ENCODE measurements at places on chromosomes 1 and 21.

DNA sequence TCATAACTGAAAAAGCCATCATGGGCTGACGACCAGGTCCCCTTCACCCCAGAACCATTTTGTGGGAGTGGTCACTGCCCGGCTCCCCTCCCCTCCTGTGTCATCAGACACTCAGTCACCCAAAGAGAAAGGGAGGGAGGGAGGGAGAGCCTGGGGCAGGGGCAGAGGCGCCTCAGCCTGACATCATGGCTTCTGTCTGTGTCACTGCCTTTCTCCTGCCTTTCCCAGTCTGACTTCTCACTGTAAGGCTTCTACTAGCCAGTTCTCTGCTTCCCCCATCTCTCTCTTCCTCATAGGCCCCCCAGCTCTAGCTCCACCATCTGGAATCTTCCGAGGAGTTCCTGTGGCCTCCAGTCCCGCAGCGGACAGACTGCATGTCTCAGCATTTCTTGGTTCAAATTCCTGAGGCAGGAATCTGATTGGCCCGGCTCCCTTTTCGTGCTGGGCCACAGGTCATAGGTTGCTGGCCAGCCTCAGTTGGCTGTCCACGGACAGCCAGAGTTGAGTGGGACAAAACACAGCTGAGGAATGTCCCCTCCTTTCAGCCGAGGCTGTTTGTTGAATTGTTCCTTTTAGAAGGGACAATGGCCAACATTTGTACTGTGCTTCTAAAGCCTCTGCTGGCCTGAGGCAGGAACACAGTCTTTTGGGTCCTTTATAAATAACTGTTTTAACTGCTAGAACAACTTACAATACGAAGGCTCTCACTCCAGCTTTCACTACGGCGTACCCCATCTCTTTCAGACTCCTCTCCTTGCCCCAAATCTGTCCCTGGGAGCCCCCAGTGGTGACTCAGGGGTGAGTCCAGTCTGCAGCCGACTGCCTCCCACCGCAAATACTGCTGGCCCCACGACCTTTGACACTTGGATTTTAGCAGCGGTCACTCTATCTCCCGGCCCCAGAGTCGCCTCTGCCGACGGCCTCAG lies 18.7 kb upstream of the KANK4 start:
- no peak for DNase-seq

DNA sequence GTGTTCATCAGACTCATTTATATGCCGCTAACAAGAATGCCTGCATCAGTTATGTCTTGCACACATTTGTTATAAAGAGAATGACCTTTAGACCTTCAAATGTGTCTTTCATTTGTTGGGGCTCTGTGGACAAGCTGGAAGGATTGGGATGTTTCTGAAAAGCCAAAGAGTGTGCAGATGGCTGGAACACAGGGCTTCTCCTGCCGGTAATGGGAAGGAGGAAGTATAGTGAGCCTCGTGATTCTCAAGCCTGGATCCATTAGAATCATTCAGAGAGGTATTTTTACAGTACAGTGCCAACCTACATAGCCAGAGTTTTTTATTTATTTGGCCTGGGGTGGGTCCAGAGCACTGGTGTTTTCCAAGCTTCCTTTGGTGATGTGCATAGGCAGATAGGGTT lies 40.6 kb upstream of the ATP1A1 start:
- no peak for DNase-seq

- peak; percentile 77 for DNase-seq
Measured at GRCh38 chr21:45292399-45293219, 4.9 kb upstream of the POFUT2 start.

DNA sequence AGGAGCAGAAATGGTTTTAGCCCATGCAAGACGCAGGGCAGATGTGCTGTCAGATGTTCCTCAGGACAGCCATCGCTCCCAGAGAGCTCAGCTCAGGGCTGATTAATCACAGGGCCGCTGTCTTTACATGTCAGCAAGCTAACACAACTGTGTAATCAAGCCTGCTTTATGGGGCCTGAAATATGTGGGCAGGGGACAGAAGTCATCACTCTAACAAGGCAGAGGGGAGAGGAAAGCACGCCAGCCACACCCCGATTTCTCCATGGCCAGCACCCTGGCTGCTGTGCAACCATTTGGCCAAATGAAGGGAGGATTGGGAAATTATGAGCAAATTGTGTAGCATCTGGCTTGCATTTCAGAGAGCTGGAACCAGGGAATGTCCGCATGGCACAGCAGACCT lies 368.8 kb downstream of the NPHP4 start:
- DNase-seq = no peak

GRCh38 chr1:193322211-193322610 lies 135.8 kb upstream of the B3GALT2 start:
- no peak for DNase-seq

DNA sequence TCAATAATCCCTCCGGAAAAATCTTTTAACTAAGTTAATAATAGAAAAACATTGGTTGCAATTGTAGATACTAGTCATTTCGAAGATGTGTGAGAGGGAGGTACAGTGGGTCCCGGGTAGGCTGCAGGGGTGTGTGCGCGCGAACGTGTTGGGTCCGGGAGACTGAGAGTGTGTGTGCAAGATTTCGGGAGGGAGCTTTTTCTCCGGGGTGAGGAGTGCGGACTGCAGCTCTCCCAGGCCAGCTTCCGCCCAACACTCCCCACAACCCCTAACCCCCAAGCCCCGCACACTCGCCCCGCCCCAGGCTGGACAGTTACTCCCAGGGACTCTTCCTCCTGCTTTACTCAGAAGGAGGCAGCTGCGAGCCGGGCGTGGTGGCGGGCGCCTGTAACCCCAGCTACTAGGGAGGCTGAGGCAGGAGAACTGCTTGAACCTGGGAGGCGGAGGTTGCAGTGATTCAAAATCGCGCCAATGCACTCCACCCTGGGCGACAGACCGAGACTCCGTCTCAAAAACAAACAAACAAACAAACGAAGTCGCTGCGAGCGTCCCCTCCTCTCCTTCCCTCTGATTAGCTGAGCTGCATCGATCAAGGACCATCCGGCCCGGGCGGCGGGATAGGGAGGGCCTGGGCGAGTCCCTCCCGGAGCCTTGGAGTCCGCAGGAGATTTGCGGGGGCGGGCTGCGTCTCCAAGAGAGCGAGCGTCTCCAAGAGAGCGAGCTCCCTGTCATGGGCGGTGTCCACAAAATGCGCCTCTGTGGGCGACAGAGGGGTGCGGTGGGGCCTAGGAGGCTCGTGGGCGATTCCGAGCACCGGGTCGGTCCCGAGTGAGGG lies 28.3 kb upstream of the PPM1J start:
- no peak for DNase-seq

DNA sequence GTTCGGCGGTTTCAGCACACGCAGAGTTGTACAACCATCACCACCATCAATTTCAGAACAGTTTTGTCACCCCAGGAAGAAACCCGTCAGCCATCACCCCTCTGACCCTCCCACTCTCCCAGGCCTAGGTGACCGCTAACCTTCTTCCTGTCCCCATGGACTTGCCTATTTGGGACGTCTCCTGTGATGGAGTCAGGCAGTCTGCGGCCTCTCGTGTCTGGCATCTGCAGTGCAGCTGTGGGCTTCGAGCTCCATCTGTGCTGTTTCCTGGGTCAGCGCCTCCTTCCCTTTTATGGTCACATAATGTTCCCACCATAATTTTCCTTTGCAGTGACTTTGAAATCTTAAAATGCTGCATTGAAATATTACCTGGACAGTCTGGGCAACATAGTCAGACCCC lies 24.4 kb downstream of the SLC45A1 start:
- DNase-seq = peak; percentile 38

- no peak for DNase-seq
Measured at GRCh38 chr1:168053681-168054080, 83.0 kb downstream of the GPR161 start.

- DNase-seq = no peak
Measured at GRCh38 chr1:9422911-9423505, 116.3 kb upstream of the SLC25A33 start.

DNA sequence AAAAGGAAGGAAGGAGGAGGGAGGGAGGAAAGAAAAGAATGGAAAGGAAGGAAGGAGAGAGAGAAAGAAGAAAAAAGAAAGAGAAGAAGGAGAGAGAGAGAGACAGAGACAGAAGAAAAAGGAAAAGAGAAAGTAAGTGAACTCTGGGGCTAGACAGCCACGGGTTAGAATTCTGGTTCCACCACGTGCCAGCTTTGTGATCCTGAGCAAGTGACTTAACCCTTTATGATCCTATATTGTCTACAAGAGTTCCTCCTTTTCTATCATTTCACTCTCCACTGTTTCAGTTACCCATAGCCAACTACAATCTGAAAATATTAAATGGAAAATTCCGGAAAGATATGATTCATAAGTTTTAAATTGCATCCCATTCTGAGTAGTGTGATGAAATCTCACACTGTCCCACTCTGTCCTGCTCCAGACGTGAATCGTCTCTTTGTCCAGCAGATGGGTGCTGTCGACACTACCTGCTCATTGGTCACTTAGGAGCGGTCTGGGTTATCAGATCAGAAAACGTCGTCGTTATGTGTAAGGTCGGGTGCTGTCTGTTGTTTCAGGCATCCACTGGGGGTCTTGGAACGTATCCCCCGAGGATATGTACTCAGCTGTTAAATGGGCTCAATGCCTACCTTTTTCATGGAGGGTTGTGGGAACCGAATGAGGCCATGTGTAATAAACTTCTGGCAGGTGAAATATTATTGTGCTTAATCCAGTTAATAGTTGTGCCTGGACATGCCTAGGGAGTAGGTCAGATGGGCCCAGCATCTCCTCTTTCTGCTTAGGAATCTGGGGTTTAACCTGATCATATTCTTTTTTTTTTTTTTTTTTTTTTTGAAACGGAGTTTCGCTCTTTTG lies 19.1 kb downstream of the TMEM51 start:
- no peak for DNase-seq

DNA sequence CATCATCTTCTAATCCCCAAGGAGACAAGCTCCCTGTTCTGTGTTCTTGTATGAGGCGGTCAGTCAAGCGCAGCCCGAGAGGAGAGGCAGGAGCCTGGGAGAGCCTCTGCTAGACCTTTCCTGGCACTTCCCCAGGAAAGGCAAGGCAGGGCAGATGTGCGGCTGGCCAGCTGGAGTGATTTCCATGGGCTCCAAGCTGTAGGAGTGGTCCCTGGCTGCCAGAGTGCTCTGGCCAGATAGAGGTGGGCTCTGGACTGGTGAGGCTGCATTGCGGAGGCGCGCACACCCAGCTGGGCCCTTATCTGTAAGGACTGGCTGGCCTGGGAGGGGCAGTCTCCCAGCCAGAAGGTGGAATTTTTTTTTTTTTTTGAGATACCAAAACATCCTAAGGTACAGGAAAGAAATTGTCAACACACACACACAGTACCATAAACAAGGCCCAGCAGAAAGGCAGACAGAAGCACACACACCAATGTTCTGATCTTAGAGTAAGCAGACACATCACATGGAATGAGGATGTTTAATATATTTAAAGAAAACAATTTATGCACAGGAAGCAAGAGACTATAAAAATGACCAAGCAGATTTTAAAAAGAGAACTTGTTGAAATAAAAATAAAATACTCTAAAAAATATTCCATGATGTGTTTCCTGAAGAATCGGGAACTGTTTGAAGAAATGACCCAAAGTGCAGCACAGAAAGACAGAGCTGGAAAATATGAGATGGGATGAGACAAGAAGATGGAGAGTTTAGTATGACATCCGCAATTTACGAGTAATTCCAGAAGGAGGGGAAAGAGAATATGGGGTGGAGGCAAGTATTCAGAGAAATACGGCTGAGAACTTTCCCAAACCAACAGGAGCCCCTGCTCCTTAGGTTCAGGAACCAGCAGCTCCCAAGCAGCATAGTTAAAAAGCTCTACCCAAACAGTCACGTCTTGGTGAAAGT lies 13.4 kb downstream of the IBA57 start:
- no peak for DNase-seq

- DNase-seq = no peak
Measured at GRCh38 chr1:223329664-223330415, 34.1 kb downstream of the SUSD4 start.

DNA sequence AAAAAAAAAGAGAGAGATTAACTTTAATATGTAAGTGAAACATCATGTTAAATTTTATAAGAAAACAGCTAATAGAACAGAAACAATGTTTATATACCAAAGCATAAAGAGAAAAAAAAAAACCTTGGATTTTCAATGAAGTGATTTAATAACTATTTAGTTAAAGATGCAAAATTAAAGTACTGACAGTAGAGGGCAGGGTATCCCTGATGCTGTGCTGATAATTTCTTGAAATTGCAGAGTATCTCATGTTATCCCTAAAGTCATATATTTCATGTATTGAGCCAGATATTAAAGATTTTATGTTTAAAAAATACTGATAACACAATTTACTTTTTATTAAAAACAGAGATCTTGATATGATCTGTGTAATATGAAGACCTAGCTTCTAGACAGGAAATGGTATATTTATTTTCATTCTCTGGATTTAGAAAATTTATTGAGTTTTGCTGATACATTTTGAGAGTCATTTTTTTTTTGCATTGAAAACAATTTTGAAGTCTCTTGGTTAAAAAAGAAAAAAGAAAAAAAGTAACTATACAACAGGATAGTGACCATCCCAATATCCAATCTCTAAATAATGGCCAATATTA lies 273.2 kb downstream of the USP25 start:
- no peak for DNase-seq

DNA sequence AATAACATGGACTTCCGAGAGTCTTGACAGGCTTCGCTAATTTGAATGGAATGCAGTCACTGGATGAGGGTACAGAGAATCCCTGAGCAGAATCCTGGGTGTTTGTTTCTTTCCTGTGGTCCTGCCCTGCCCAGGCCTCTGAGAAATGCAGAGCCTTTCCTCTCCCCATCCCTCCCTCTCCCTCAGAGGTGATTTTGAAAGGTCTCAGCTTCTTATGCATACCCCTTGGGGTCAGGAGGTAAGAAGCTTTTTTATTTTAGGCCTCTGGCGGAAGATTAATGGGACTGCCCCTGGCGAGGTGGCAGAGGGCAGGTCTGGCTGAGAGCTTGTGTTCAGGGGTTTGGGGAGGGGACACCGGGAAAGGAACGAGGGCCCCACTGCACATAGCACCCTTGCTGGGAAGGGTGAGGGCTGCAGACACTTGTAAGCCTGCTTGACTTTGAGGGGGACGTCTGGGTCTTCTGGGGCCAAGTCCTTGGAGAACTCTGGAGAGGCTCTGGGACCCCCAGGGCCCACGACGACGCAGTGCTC lies 116.5 kb upstream of the SLC45A1 start:
- no peak for DNase-seq

- DNase-seq = no peak
Measured at GRCh38 chr1:98130408-98130807, 209.6 kb upstream of the DPYD start.

- no peak for DNase-seq
Measured at GRCh38 chr1:60657926-60658325, 424.4 kb upstream of the NFIA start.
